ENCODE measurements at places on chromosomes 11 and 22.

- no peak for DNase-seq
Observed at GRCh38 chr22:20606784-20607128, 99.3 kb downstream of the MED15 start.

DNA sequence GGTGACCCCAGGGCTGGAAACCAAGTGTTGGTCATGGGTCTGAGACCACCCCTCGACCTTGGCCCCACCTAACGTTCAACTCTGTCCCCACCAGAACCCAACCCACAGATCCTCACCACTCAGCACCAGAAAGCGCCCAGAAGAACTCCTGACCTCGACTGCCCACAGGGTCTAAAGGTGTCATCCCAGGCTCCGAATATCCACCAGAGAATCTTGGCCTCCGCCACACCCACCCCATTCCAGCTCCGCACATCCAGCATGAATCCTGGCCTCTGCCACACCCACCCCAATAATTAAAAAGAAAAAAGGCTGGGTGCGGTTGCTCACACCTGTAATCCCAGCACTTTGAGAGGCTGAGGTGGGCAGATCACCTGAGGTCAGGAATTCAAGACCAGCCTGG, 1.3 kb downstream of the CERK start:
- no peak for DNase-seq

DNA sequence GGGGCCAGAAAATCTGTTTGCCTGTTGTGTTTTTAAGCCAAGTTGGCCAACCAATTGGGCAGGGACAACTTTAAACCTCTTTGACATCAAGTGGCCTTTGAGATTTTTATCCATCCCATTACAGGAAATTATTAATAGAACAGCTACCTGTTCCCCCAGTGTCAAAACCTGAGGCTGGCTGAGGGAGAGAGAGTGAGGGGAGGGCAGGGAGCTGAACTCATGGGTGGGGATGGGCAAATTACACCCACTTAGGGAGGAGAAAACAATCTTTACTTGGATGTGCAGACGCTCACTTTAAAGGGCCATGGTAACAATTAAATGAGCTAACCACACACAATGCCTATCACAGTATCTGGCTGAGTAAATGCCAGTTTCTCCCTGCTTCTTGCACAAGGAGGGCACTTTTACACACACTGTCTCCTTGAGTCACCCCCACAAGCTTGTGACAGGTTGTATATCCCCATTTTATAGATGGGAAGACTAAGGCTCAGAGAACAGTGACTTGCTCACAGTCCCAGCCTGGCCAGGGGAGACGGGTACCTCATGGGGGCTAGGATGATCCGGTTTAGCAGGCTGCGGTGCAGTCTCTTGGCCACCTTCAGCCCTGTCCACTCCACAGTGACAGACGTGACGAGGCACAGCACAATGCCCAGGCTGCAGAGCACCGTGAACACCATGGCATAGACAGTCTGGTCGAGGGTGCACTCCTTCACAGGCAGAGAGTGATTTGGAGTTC, 17.8 kb upstream of the KCNJ11 start:
- DNase-seq: no peak

- DNase-seq: no peak
Observed at GRCh38 chr11:48019595-48019994, 39.2 kb downstream of the PTPRJ start.

DNA sequence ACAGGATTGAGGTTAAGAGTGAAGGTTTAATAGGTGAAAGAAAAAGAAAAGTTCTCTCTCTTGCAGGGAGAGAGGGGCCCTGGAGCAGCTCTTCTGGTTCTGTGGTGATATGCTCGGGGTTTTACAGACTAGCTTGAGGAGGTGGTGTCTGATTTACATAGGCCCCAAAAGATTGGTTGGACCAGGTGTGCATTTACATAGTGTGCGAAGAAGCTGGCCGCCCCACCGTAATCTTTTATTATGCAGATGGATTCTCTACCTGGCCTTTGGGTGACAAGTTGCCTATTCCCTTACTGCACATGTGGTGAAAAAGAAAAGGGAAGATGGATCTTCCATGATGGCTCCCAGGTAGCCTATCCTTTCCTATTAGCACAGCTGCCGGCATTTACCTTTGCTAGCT, 219.9 kb upstream of the GRIA4 start:
- DNase-seq: no peak

DNA sequence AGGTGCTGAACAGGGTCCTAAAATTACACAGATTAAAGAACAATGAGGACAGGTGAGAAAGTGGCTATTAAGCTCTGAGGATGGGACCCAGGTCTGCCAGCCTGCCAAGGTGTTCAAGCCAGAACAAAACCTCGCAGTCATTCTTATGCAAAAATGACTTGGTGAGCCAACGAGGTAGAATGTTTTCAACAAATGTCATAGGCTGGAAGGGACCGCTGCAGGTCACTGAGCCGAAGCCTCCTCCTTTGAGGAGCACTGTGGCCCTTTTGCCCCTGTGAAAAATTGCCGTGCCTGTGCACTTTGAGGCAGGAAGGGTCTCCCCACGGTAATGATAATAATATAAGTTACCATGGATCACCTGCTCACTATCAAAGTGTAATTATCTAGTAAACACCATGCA, 216.2 kb downstream of the DSCAML1 start:
- no peak for DNase-seq

GRCh38 chr11:83502041-83502440, 215.9 kb upstream of the CCDC90B start:
- no peak for DNase-seq

DNA sequence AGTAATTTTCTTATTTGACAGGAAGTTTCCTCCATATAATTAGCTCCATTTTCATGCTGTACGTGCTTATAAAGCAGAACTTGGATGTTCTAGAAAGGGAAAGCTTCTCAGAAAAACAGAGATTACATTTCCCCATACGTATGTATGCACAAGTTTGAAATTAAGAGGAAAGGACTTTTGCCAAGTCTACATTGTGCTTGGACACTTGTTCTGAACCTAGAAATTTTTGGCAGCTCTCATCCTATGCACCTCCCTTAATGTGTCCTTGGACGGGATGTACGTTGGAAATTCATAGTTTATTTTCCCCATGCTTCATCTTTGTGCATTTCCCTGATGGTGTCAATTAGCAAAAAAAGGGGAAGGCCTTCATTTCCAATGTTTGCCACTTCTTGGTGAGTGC, 322.7 kb downstream of the BLID start:
- no peak for DNase-seq

- no peak for DNase-seq
Observed at GRCh38 chr11:44883277-44883676, 67.4 kb downstream of the TP53I11 start.

DNA sequence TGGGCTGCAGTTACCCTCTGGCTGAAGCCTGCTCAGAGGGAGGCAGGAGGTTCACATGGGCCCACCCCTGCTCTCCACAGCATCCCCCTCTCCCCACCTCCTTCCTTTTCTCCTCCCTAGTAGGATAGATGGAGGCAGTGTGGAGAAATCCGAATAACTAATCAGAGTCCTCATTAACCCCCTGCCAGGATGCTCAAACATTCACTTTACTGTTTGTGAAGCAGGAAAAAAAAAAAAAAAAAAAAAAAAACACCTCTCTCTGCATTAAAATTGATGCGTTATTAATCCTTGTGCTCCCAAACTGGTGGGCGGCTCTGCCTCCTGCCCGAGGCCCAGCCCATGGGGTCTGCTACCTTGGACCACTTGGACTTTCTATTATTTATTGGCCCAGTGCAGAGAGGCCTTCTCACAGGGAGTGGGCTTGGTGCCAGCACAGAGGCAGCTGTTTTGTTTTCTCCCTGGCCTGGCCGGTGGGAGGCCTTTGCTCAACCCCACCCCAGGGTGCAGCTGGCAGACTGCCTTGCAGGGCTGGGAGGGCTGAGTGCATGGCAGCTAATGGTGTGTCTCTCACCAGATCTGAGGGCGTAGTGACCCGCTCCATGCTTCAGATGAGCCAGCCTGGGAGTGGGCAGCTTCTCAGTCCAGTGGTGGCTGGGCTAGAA, 150.7 kb downstream of the PKNOX2 start:
- no peak for DNase-seq

DNA sequence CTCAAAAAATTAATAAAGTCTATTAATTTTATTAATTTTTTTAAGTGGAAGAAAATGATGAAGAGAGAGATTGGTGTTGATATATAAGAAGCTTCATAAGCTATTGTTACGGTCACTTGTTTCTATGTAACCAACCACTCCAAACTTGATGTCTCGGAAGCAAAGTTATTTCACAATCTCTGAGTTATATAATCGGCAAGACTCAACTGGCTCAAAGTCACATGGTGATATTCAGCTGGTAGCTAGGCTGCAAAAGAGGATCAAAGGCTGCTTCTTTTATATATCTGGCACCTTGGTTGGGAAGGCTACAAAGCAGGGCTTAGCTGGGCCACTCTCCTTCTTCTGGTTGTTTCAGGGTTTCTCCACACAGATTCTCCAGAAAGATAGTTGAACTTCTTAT, 245.1 kb upstream of the ARHGAP42 start:
- DNase-seq: no peak

DNA sequence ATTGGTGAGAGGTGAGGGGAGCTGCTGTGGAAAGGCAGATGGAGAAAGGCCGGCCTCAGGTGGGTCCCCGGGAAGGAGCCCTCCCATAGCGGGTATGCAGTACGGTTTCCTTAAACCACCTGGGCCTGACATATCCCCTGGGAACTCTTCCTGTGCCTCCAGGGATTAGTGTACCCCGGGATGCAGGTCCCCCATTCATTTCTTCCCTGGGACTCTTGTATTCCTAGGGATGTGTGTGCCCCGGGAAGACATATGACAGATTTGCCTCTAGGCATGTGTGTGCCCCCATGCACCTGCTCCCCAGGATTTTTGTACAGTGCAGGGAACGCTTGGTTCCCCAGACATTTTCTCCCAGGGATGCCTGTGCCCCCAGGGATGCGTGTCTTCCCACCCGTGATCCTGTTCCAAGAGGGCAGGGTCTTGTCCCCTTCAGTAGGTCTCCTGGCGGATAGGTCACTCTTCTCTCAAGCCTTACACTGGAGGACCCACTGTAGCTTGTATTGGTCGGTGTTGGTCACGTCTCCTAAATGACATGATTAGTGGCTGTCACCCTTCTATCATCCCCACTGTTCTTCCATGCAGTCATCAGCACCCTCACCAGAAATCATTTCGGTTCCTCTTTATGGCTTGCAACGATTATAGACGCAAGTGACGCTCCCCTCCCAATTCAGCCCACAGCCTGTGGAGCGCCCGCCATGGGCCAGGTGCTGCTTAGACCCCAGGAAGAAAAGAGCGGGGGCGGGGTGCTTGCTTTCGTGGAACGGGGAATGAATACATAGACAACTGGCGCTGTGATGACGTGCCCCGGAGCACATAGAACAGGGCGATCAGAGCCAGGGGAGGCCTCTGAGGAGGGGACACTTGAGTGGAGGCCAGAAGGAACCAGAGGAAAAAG, 1.3 kb downstream of the PARVB start:
- no peak for DNase-seq

- no peak for DNase-seq
Observed at GRCh38 chr11:94504689-94505293, 7.5 kb upstream of the C11orf97 start.

DNA sequence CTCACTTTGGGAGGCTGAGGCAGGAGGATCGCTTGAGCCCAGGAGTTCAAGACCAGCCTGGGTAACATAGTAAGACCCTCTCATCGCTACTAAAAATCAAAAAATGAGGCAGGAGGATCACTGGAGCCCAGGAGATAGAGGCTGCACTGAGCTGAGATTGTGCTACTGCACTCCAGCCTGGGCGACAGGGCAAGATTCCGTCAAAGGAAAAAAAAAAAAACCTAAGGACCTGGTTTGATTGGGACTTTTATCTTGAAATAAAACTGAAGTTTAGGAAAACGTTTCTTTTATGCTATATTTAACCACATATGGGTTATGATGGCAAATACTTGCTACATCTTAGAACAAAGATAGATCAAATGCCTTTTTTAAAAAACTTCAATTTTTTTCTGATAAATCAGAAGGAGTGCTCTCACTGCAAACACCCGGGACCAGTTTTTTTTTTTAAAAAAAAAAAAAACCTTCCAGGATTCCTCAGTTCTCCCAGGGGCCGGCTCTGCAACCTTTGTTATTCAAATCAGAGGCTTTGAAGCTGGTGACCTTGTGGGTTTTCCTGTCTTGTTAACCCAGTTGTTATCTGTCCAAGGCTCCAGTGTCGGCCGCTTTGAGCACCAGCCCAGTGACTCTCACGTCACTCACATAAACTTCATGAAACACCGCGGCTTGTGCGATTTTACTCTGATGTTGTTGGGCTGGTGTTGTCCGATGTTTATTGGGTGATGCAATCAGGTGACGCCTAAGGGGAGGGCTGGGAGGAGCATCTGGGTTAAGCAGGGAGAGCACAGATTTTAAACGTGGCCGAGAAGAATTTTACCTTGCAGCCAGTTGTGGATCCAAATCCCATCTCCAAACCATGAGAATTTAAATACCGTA, 24.7 kb upstream of the SLC22A12 start:
- no peak for DNase-seq

GRCh38 chr22:32325416-32325801, 32.3 kb upstream of the RFPL3 start:
- DNase-seq: no peak

DNA sequence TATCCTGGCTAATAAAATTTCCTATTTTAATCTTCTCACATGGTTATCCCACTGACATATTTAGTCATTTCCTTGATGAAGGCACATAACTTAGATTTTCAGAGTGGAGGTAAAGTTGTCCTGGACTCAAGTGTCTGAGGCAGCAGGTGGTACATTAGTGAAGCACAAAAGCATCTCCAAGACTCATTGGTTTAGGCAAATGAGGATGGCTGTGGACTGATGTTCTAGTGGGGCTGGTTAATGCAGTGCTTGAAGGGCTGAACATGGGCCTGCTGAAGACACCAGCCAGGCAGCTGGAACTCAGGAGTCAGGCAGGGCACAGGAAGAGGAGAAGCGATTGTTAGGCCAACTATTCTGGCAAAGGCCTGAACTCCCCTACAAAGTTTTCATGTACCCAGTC, 76.3 kb upstream of the SESN3 start:
- no peak for DNase-seq

- no peak for DNase-seq
Observed at GRCh38 chr22:44691796-44692661, 10.0 kb upstream of the PRR5 start.

GRCh38 chr11:17469998-17470397, 6.6 kb downstream of the ABCC8 start:
- DNase-seq: no peak

GRCh38 chr11:76612226-76612625, 58.3 kb downstream of the LRRC32 start:
- DNase-seq: no peak

- no peak for DNase-seq
Observed at GRCh38 chr22:30275625-30276024, 9.0 kb upstream of the OSM start.

Measured in activated naive CD4-positive, alpha-beta T cell treated with anti-CD3 and anti-CD28 coated beads, Interleukin-2, amount 50 U/mL, for 72 hours (primary cell).